ENCODE measurements at places on chromosomes 2 and 18.

GRCh38 chr2:29923110-29923721, 1.8 kb upstream of the ALK start:
- peak; percentile 51 for DNase-seq

DNA sequence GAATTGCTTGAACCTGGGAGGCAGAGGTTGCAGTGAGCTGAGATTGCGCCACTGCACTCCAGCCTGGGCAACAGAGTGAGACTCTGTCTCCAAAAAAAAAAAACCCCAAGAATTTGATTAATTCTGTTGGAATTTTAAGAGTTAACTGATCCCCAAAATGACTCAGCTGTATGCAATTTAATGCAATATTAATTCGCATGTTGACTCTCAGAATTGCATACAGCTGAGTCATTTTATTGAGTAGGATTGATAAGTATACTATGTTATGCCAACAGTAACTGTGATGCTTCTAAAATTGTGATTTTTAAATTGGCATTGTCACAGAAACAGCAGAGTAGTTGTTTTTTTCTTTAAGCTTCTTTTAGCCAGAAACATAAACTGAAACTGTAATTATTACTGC, 19.6 kb downstream of the MSH2 start:
- DNase-seq = no peak

- DNase-seq = no peak
Measured at GRCh38 chr18:74617486-74617885, 19.8 kb downstream of the ZNF407 start.

- DNase-seq = no peak
Measured at GRCh38 chr2:20208476-20208859, 16.5 kb downstream of the SDC1 start.

DNA sequence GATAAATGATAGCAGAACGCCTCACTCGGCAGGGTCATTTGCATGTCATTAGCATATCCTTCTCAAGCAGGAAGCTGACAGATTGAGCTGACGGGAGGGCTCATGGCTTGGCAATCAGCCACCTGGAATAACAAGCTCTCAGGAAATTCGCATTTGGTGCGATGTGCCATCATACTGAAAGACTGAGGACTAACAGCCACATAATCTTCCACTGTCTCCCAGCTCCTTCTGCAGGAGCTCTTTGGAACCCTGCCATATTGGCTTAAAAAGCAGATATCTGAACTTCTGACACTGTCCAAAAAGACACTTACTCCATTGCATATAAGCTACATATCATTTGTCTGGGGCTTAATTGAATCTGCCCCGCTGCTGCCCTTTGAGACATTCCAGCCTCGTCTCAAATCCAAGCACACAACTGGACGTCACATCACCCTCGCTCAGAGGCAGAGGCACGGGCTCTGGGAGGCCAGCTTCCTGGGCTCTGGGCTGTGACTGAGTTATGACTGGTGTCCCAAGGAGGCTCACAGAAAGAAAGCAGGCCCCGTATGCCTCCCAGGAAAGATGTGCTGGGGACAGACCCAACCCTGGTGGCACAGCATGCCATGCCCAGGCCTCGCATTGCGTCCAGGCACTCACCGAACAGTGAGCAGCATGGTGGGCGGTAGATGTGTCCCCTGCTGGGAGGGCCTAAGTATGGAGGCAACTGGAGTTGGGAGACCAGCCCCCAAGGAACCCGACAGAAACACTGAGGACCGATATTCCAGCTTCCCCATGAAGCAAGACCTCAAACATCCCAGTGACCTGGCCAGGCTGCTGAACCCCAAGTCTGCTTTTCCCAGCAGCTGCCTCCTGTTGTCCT, 228.0 kb downstream of the ATAD2B start:
- DNase-seq = no peak

- no peak for DNase-seq
Measured at GRCh38 chr2:46306330-46306751, 9.1 kb downstream of the EPAS1 start.

GRCh38 chr2:63287956-63288355, 237.3 kb downstream of the OTX1 start:
- peak; percentile 60 for DNase-seq

- DNase-seq = no peak
Measured at GRCh38 chr2:38464971-38465788, 88.1 kb upstream of the ATL2 start.

DNA sequence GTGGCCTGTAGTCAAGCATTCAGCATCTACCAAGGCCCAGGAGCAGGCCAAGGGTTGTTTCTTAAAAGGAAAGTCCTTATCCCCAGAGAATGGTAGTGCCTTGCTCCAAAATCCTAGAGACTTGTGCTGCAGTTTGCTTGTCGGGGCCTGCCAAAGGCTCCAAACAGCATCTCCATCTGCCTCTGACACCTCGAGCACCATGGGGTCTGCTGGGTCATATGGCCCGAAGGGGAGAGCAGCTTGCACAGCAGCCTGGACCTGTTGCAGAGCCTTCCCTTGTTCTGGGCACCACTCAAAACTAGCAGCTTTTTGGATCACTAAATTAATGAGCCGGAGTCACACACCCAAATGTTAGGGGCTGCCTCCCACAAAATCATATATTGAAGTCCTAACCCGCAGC, 35.7 kb downstream of the GNAL start:
- no peak for DNase-seq

GRCh38 chr2:8693157-8693821, 11.4 kb downstream of the ID2 start:
- no peak for DNase-seq

DNA sequence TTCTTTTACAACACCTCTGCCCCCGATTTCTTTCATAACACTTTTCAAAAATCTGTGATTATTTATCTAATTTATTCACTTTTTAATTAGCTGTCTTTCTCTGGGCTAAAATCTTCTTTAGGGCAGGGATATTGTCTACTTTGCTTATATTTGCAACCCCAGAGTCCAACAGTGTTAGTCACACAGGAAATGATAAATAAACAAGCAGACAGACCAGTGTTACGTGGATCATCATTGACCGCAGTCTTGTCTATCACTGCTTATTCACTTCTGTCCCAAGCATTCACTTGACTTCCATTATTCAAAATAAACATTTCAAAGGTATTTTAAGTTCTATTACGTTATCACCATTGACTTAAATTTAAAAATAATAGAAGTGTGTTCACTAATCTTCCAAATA, 237.6 kb upstream of the UBE2E3 start:
- DNase-seq = no peak

GRCh38 chr2:66530651-66531050, 95.7 kb downstream of the MEIS1 start:
- DNase-seq = no peak

DNA sequence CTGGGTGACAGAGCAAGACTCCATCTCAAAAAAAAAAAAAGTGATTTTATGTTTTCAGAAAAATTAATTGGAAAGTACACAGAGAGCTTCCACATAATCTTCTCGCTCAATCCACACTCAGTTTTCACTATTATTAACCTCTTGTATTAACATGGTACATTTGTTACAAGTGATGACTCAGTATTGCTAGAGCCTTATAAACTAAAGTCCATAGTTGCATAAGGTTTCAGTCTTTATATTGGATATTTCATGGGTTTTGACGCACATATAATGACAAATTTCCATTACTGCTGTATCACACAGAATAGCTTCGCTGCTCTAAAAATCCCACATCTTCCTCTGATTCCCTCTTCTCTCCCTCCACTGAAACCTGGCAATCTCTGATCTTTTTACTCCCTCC, 603.5 kb downstream of the XIRP2 start:
- DNase-seq = no peak

GRCh38 chr2:18949871-18950270, 360.5 kb upstream of the NT5C1B start:
- no peak for DNase-seq

DNA sequence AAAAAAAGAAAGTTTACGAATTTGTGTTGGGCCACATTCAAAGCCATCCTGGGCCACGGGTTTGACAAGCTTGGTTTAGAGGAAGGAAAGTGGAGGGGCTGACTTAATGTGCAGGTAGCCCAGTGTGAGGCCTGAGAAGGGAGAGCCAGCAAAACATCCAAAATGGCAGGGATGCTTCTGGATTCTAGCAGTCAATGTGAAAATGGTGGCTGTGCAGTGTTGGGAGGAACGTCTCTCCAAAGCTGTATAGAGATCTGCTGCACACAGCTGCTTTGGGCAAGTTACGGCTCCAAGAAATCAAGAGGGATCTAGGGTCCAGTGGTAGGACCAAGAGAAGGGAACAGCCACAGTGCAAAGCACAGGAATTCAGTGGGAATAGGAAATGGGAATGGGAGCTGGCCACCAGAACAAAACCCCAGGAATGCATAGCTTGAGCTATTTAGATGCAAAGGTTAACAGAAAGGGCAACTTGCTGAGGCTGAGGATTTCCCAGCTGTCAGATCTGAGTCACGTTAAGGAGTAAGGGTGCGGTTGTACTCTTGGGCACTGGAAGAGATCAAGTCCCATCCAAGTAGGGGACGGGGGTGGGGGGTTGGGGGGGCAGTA, 70.6 kb downstream of the B3GNT2 start:
- DNase-seq = no peak

GRCh38 chr2:223576873-223577272, 25.3 kb downstream of the SCG2 start:
- DNase-seq = no peak

DNA sequence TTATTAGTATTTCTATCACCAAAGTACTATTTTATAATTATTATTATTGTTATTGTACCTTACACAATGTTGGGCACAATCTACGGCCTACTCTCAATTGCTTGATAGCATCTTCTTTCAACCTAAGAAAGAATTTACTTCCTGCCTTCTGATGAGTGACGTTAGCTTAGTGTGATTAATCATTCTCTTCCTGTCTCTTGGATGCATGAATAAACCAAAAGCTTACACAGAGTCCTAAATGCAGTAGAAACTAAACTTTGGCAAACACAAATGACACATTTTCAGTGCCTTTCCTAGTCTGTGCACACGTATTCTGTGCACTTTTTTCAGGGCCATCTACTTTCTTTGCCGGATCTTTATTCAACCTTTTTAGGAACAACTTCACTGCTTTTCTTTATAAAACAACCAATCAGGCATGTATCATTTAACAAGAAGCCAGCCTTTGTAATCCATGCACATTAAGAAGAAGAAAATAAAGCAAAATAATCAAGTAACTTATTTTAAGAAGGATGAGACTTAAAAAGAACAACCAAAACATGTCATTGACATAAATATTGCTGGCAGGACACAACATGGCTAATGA, 19.1 kb downstream of the TRAK2 start:
- DNase-seq = no peak

DNA sequence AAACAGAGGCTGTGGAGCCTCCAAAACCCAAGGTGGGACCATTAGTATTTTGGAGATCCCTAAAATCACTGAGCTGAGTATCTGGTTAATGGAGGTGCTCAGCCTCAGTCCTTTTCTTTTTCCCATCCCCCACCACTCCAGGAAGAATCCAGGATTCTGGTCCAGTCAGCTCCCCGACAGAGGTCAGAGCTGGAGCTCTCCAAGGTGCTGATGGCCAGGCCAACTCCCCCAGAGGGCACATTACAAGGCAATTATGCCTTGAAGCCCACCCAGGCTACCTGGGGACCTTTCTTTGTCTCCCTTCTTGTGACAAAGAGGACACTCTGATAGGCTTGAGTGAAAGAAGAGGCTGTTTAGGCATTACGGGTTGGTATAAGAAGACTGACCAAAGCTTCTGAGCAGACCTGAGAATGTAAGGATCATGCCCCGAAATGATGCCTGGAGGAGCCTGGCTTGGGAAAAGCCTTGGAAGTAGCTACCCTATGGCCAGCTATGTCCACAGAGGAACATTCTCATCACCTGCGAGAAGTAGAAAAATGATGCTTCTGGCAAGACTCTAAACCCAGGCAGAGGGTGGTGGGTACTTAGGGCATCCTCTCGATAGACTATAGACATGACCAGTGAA, 102.5 kb upstream of the LDAH start:
- DNase-seq = no peak

DNA sequence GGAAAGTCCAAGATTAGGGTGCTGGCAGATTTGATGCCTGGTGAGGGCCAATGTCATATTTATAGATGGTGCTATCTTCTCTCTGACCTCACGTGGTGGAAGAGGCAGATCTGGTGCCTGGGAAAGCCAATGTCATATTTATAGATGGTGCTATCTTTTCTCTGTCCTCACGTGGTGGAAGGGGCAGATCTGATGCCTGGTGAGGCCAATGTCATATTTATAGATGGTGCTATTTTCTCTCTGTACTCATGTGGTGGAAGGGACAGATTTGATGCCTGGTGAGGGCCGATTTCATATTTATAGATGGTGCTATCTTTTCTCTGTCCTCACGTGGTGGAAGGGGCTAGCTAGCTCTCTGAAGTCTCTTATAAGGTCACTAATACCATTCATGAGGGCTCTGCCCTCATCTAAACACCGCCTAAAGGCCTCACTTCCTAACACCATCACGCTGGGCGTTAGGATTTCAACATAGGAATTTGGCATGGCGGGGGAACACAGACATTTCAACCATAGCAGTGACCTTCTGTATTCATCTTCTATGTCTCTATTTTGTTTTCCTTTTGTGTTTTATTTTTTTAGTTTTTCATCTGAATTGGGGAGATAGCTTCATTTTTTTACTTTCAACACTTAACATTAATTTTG, 278.4 kb downstream of the SPAG16 start:
- no peak for DNase-seq

GRCh38 chr2:165794536-165794928, 485 bp upstream of the GALNT3 start:
- DNase-seq = peak; percentile 52

DNA sequence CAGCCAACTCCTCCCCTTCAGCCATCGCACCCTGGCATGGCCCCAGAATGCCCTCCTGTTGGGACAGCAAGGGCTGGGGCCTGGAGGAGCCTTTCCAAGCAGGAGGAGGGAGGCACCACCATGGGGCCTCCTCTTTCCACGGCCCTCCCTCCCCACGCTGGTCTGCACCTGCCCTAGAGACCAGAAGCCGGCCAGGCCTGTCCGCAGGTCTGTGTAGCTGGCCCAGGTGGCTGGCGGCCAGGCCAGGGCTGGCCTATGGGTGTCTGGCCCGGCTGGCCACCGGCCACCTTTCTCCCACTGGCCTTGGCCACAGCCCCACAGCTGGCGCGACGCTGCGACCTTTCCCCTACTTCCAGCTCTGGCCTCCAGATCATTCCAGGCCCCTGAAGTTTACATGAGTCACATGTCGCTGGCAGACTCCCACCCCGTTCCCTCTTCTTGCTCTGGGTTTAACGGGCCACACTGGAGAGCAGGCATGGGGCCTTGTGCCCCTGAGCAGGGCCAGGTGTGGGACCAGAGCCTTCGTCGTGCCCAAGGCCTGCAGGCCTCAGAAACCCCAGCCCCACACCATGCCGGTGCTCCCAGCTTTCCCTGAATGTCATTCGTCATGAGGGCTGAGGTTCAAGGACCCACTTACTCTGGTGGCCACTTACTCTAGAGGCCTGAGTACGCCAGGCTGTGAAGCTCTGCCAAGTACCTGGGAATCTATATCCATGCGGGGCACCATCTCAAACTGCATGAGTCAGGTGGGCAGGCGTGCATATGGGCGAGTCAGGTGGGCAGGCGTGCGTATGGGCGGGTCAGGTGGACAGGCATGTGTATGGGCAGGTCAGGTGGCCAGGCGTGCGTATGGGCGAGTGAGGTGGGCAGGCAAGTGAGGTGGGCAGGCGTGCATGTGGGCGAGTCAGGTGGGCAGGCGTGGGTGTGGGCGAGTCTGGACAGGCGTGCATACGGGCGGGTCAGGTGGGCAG, 33.3 kb upstream of the KLF11 start:
- no peak for DNase-seq

All from dorsolateral prefrontal cortex (tissue), 122 donors.